ENCODE measurements at places on chromosomes 11 and 22. TPM values are rescaled to one million over a fixed set of nuclear protein-coding genes. Genes with fewer than 3 reads are reported as not detected.

Gene BDNF
- 33.3 TPM for total RNA-seq

Gene EFCAB6
- 2.6 TPM for total RNA-seq

Gene B3GAT1
- not detected for total RNA-seq

Gene GDPD4
- total RNA-seq = not detected

Gene SEPTIN5
- total RNA-seq = 47.7 TPM

Gene SPON1
- 2.2 TPM for total RNA-seq

Gene TRIM48
- total RNA-seq = not detected

Gene IL17REL
- total RNA-seq = not detected

Gene SLC17A6
- total RNA-seq = not detected

Gene MUC5AC
- total RNA-seq = not detected

Gene IL10RA
- total RNA-seq = 0.16 TPM

Gene OVCH2
- not detected for total RNA-seq

Gene C11orf91
- not detected for total RNA-seq

Gene NXPE1
- not detected for total RNA-seq

Gene ADM
- 2,760 TPM for total RNA-seq

Gene ELP4
- total RNA-seq = 15.1 TPM
